ENCODE measurements at places on chromosomes 1 and 21. TPM values are rescaled to one million over a fixed set of nuclear protein-coding genes. Genes with fewer than 3 reads are reported as not detected.

GRCh38 chr1:10726355-10726754 lies 70.1 kb downstream of the CASZ1 start:
- no peak for DNase-seq
- H3K27ac ChIP-seq = no peak overlapping the region
- no peaks in the 10 kb centered on the region for H3K4me1 ChIP-seq
- no peak overlapping the region for H3K4me3 ChIP-seq

DNA sequence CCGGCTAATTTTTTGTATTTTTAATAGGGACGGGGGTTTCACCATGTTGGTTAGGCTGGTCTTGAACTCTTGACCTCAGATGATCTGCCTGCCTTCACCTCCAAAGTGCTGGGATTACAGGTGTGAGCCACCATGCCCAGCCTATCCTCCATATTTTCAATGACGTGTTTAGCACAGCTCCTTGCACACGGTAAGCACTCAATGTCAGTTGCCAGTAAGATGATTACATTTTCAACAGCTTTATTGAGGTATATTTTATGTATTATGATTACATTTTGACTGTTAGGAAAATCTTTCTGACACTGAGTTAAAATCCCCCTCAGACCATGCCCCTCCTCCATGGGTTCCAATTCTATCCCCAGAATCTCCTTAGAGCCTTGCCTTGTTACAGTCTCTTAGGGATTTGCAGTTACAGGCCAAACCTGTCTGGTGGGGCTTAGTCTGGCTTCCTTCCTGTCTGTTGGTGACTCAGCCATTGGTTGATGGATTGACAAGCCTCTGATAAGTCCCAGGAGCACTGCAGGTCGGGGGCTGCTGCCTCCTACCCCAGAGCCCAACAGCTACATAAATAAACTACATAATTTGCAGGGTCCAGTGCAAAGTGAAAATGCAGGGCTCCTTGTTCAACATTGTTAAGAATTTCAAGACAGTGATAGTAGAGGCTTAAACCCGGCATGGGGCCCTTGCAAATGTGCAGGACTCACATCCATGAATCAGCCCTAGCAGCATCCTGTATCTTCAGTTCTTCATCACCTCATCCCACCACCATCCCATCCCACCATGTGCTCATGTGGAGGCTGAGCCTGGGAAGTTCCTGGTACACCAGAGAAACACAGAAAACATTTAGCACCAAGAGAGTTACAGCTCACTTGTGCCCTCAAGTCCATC lies 23.4 kb downstream of the COA7 start:
- no peak overlapping the region for H3K4me3 ChIP-seq
- no peak for DNase-seq
- H3K36me3 ChIP-seq = peaks cover 3% of the 10 kb centered on the region
- H3K27me3 ChIP-seq = peaks cover 2% of the 10 kb centered on the region

- H3K36me3 ChIP-seq = no peaks in the 10 kb centered on the region
- DNase-seq = no peak
- H3K27me3 ChIP-seq = no peaks in the 10 kb centered on the region
Measured at GRCh38 chr1:221040691-221041285, 161.5 kb downstream of the HLX start.

DNA sequence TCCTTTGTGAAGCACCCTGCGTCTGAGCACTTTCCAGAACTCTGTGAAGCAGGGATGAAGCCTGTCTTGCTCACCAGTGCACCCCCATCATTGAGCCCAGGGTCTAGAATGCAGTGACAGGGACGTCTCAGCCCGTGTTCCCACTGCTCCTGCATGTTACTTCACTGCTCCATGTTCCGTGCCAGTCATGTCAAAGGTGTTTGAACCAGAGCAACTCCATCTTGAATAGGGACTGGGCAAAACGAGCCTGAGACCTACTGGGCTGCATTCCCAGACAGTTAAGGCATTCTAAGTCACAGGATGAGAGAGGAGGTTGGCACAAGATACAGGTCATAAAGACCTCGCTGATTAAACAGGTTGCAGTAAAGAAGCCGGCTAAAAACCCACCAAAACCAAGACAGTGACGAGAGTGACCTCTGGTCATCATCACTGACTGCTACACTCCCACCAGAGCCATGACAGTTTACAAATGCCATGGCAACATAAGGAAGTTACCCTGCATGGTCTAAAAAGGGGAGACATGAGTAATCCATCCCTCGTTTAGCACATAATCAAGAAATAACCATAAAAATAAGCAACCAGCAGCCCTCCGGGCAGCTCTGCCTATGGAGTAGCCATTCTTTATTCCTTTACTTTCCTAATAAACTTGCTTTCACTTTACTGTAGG lies 63.2 kb downstream of the SDC3 start:
- H3K27me3 ChIP-seq = peaks cover 55% of the 10 kb centered on the region
- no peak overlapping the region for H3K4me3 ChIP-seq
- no peak overlapping the region for H3K27ac ChIP-seq
- no peaks in the 10 kb centered on the region for H3K36me3 ChIP-seq
- H3K4me1 ChIP-seq = no peaks in the 10 kb centered on the region

HSD11B1 gene
- total RNA-seq = 17.9 TPM

C1orf53 gene
- 1.3 TPM for total RNA-seq

KIF17 gene
- not detected for total RNA-seq

DNA sequence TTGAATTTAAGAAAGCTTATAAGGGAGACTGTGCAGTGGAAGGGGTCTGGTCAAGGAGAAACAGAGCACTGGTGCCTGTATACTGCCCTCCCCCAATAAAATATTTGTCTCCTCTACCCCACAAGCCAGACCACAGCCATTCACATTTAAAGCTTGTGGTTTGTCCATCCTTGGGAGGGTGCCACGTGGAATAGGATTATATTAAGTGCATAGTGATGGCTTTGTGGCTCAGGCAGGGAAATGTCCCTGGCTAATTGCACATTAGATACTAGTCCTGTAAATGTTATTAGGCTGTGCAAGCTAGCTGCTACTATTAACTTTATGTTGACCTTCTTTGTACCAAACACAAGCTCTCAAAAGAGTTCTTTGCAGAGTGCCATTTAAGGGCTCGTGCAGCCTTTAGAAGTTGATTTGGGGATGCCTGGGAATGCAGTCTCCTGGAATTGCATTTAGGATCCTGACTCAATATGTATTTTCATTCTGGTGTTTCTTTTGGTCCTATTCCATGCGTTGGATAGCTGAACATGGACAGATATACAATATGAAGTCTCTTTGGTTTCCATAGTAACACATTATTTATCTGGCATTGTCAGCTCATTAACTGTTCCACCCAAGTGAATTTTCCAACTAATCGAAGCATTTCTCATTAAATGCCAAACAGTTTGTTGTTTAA lies 210.6 kb downstream of the ROR1 start:
- H3K36me3 ChIP-seq = no peaks in the 10 kb centered on the region
- no peak for DNase-seq
- H3K27me3 ChIP-seq = peaks cover 7% of the 10 kb centered on the region
- no peaks in the 10 kb centered on the region for H3K4me1 ChIP-seq
- no peak overlapping the region for H3K27ac ChIP-seq
- no peak overlapping the region for H3K4me3 ChIP-seq

FAM110D gene
- total RNA-seq = not detected

DNA sequence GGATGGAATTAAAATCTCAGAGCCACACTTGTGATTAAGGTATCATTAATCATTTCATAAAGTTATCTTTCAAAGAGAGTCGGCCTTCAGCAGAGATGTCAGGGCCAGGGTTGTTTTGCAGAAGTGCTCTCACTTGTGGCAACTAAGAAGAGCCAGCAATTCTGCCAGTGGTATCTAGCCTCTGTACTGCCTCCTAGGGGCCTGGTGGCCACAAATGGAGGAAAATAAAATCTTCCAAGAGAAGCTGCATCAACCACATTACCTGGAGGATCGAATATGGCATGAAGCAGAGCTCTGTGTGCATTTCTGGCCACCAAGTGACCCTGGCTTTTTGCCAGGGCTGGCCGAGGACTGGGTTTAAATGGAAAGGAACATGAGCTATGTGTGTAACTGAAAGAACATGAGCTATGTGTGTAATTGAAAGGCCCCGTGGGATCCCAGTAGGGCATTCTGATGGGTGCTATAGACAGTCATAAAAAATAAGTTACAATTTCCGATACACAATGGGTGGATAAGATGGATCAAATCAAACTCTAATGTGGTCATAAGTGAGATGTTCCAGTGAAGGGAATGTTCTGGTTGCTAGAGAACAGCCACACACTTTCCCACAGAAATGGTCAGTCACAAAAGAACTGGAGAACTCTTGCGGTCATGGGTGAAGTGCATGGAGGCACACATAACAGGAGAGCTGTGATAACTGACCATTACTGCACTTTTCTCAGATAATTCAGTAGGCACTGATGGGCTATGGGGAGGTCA lies 335.8 kb downstream of the CAMTA1 start:
- H3K36me3 ChIP-seq = no peaks in the 10 kb centered on the region
- H3K27ac ChIP-seq = no peak overlapping the region
- H3K4me3 ChIP-seq = no peak overlapping the region
- peaks cover 1% of the 10 kb centered on the region for H3K27me3 ChIP-seq

ANGPTL7 gene
- total RNA-seq = not detected

- no peak for DNase-seq
- no peaks in the 10 kb centered on the region for H3K4me1 ChIP-seq
- H3K36me3 ChIP-seq = no peaks in the 10 kb centered on the region
- H3K27ac ChIP-seq = no peak overlapping the region
- H3K27me3 ChIP-seq = peaks cover 4% of the 10 kb centered on the region
Measured at GRCh38 chr1:57124768-57125446, 159.1 kb upstream of the C8B start.

GRCh38 chr1:41790351-41790750 lies 128.4 kb downstream of the HIVEP3 start:
- H3K36me3 ChIP-seq = peaks cover 16% of the 10 kb centered on the region
- peak overlapping the region; percentile 84 for H3K27ac ChIP-seq
- peaks cover 62% of the 10 kb centered on the region for H3K4me1 ChIP-seq
- H3K27me3 ChIP-seq = no peaks in the 10 kb centered on the region

DNA sequence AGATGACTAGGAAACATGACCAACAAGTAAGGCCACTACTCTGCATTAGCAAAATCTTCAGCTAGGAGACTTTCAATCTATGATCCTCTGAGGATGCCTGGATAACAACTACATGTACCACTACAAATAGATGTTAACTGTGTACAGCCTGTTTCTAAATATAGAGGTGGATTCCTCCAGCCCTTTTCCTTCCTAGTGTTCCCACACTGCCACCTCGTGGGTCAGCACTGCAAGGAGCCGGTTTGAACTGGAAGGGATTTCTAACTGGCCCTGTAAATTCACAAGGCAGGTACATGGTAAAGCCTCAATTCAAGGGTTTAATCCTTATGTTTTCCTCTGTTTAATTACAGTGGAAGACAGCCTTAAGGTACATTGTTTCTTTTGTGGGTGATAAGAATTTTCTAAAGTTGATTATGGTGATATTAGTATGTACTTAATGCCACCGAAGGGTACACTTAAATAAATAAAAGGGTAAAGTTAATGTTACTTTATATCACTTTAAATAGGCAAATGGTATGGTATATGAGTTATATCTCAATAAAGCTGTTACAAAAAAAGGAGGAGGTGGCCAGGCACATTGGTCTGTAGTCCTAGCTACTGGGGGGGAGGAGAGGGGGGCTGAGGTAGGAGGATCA lies 14.4 kb downstream of the SMYD3 start:
- H3K36me3 ChIP-seq = peaks cover 2% of the 10 kb centered on the region
- DNase-seq = no peak
- no peaks in the 10 kb centered on the region for H3K27me3 ChIP-seq
- no peak overlapping the region for H3K27ac ChIP-seq

- H3K27me3 ChIP-seq = no peaks in the 10 kb centered on the region
- no peak for DNase-seq
- H3K36me3 ChIP-seq = no peaks in the 10 kb centered on the region
- no peak overlapping the region for H3K27ac ChIP-seq
- no peaks in the 10 kb centered on the region for H3K4me1 ChIP-seq
- no peak overlapping the region for H3K4me3 ChIP-seq
Measured at GRCh38 chr21:18986197-18986596, 582.6 kb upstream of the TMPRSS15 start.

JAM2 gene
- total RNA-seq = 0.29 TPM

CDKN2C gene
- 13.7 TPM for total RNA-seq

DNA sequence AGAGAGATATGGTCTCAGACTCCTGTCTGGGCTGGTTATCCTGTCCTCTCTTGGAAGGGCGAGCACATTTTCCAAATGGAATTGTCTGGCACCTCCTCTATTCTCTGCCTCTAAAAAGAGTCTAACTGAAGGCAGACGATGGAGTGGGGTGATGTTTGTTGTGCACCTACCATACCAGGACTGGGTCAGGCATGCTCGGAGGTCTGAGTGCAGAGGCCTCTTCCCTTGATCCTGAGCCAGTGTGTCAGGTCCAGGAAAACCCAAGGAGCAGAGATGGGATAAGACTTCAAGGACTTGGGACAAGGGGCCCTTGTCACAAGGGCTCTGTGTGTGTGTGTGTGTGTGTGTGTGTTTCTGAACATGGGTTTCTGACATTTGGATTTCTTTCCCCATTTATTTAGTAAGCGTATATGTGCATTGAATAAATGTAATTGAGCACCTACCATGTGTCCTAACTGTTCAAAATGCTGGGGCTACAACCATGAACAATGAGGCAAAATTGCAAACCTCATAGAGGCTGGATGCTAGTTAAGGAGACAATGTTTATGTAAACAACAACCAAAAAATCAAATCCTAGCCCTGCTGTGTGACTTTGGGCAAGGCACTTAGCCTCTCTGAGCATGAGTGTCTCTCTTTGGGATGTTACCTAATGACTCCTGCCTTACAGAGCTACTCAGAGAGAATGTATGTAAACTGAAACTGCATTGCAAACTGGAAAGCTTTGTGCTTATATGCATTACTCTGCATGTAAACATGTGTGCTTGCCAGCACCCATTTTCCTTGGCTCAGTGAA lies 276.3 kb downstream of the FOXD2 start:
- H3K4me1 ChIP-seq = no peaks in the 10 kb centered on the region
- H3K27ac ChIP-seq = no peak overlapping the region
- DNase-seq = no peak
- no peaks in the 10 kb centered on the region for H3K36me3 ChIP-seq
- no peak overlapping the region for H3K4me3 ChIP-seq
- peaks cover 47% of the 10 kb centered on the region for H3K27me3 ChIP-seq

GRCh38 chr1:14168326-14169063 lies 430.0 kb upstream of the KAZN start:
- H3K27me3 ChIP-seq = no peaks in the 10 kb centered on the region
- DNase-seq = no peak
- H3K27ac ChIP-seq = no peak overlapping the region
- H3K4me1 ChIP-seq = no peaks in the 10 kb centered on the region

- H3K36me3 ChIP-seq = peaks cover 30% of the 10 kb centered on the region
- H3K27me3 ChIP-seq = peaks cover 2% of the 10 kb centered on the region
- H3K4me3 ChIP-seq = no peak overlapping the region
- DNase-seq = no peak
Measured at GRCh38 chr1:12208271-12208670, 21.6 kb upstream of the VPS13D start.

GRCh38 chr1:237975903-237976302 lies 85.2 kb upstream of the ZP4 start:
- DNase-seq = no peak
- H3K36me3 ChIP-seq = no peaks in the 10 kb centered on the region
- H3K4me3 ChIP-seq = no peak overlapping the region

KLF17 gene
- not detected for total RNA-seq

GRCh38 chr1:180862305-180862704 lies 50.4 kb upstream of the KIAA1614 start:
- no peak overlapping the region for H3K4me3 ChIP-seq
- no peaks in the 10 kb centered on the region for H3K27me3 ChIP-seq
- peaks cover 7% of the 10 kb centered on the region for H3K36me3 ChIP-seq
- DNase-seq = no peak
- H3K4me1 ChIP-seq = no peaks in the 10 kb centered on the region
- H3K27ac ChIP-seq = no peak overlapping the region
